ENCODE measurements at places on chromosomes 11 and 22.

GRCh38 chr11:117815262-117815803, 9.2 kb downstream of the FXYD2 start:
- DNase-seq: no peak

DNA sequence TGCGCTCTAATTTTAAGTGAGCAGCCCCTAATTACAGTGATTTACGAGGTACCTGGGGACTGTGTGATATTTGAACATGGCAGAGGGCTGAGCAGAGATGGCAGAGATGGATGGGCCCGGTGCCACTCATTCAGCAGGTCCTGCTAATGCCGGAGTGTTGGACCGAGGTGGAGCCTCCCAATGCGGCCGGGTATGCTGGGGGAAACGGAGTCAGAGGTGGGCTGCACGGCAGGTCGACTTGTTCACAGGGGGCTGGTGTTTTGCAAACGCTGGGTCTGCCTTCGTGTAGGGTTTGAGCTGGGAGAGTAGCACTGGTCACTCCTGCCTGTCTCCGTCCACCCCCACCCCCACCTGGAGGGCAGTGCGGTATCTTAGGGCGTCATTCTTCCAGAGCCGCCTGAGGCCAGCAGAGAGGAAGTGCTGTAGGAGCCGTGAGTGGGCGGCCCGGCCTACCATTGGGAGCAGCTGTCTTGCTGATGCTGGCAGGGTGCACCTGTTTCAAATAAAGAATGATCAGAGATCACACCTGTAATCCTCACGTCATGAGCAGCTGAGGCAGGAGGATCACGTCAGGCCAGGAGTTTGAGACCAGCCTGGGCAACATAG, 122.6 kb downstream of the IGLL1 start:
- no peak for DNase-seq

DNA sequence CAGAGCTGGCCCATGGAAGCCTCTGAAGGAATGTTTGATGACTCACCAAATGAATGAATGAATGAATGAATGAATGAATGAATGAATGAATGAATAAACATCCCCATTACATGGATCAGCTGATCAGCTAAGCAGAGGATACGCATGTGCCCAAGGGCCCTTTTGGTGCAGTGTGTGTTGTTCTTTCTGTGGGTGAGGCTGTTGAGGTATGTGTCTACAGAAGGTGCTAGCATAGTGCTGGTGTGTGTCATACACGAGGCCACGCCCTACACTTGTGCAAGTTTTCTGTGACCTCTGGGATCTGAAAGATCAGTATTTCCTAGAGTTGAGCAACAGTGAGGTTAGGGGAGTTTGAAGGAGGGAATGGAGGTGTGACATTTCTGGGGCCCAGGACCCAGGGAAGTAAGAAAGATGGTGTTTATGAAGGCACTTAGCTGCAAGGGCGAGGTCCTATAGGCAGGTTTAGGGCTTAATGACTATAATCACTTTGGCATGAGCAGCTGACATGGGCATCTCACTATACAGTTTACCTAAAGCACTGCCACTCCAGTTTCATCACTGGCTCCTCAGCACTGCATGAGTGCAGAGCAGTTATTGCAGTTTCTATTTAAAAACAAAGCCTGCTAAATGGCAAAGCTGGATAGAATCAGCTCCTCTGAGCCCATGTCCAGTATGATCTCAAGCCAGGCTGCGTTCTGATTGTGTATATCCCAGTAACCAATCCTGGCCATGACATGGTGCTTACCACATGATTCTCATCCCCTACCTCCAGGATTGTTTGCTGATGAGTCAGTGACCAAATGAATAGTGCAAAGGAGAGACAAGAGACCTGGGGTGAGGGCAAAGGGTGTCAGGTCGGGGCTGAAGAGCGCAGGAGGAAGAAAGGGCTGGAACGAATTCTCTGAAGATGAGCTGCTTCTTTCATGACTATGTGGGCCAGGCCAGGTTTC, 36.4 kb upstream of the E2F8 start:
- no peak for DNase-seq

GRCh38 chr11:1303126-1303821, 6.2 kb downstream of the TOLLIP start:
- peak; percentile 12 for DNase-seq

GRCh38 chr11:93542811-93543229, 371 bp downstream of the SMCO4 start:
- DNase-seq: no peak

DNA sequence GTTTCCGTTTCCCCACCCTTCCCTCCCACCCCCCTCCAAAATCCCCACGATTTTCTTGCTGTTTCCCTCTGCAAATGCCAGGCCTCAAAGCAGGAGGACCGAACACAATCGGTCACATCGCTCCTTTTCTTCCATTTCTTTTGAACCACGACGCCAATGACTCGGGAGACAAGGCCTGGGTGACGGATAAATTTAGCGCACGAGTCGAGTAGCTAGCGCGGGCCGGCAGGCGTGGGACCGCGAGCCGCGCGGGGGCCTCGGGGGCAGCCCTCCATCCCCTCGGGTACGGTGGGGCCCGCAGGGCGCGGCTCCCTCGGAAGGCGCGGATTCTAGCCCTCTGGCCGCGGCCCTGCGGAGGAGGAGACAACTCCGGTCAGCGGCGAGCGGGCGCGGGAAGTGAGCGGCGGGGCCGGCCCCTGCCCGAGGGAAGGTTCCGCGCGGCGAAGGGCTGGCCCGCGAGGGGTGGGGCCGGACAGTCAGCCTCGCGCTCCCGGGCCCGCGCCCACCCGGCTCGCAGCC, 414 bp downstream of the JOSD1 start:
- DNase-seq: no peak

- no peak for DNase-seq
Observed at GRCh38 chr11:16193897-16194381, 162.4 kb downstream of the SOX6 start.

- DNase-seq: no peak
Observed at GRCh38 chr11:119192111-119192510, 6.8 kb downstream of the NHERF4 start.

DNA sequence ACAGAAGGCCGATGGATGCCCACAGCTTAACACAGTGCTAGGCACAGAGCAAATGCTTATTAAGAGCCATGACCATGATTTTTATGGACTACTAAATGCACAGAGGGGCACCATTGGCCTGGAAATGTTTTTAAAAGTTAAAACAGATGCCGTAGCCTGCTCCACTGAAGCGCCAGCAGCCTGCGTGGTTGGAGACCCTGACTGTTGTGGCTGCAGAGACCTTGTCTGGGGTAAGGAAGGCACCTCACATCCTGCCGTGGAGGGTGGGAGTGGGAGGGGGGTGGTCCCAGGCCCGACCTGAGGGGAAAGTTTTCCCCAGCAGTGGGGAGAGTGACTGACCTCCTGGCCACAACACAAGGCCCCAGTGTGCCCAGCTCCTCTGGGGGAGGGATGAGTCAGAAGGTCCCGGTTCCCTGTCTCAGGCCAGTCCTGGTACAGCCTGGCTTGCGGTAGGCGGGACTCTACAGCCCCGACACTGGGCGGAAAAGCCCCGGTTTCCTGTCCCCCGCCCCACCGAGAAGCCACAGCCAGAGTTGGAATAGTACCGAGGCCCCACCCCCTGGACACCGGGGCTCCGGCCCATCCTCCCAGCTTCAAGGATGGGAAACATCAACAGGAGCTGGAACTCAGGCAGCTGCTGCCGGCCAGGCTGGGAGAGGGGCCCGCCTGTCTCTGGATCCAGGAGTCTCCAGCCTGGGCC, 7.0 kb downstream of the CHST1 start:
- no peak for DNase-seq

DNA sequence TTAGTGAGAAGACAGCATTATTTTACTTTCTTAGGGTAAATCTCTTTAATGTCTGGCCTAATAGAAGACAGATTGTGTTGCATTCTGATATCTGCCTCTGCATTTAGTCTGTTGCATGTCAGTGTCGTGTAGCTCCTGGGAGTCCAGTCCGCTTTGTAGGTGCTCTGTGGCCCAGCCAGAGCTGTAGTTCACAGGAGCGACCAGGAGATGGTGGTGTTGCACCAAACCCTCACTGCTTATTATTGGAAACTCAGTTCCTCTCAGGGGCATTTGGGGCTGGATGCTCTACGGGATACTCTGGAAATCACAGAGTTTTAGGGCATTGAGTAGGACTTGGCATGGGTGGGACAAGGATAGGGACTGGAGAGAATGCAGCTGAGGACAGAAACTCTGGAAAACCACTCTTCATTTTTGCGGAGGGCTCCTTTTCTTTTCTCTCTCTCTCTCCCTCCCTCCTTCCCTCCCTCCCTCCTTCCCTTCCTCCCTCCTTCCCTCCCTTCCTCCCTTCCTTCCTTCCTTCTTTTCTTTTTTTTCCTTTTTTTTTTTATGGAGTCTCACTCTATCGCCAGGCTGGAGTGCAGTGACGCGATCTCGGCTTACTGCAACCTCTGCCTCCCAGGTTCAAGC, 21.7 kb downstream of the MIAT start:
- no peak for DNase-seq

GRCh38 chr22:36395055-36395849, 7.5 kb upstream of the MYH9 start:
- DNase-seq: no peak

- DNase-seq: no peak
Observed at GRCh38 chr11:115637599-115638241, 133.5 kb upstream of the CADM1 start.

- DNase-seq: no peak
Observed at GRCh38 chr11:2099516-2100349, 39.5 kb downstream of the IGF2 start.

DNA sequence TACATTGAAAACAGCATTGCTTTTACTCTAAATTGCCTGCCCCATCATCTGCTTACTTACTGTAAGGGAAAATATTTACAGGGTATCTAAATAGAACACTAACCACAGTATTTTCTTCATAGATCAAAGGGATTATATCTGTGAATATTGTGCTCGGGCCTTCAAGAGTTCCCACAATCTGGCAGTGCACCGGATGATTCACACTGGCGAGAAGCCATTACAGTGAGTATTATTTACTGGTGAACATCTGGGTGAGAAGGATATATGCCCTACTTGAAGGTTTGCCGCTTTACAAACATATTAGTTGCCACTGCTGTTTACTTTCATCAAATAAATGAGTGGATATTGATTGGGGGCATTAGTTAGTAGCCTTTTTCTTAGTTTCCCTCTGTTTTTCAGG, 5.9 kb upstream of the CNTF start:
- DNase-seq: no peak

DNA sequence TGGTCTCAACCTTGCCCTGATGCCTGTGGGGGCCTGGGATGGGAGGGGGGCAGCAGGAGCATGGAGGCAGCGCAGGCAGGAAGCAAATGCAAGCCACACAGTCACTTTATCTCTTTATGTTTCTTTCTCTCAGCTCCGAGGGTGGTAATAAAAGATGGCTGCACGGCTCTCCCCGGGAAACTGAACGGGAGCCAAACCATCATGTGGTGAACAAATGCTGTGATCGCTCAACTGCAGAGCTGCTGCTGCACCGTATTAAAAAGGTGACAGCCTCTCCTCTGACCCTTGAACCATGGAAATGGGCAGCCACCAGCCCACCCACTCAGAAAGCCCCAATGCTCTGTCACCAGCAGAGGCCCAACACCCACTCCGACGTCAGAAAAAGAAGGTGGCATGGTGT, 110.0 kb downstream of the TIMP3 start:
- no peak for DNase-seq

All from NCI-H526 treated with DMSO at 0.1 percent for 48 hours (cell line).